ENCODE measurements at places on chromosomes 12 and 14.

- no peak for DNase-seq
Observed at GRCh38 chr12:32964981-32965585, 68.5 kb upstream of the PKP2 start.

GRCh38 chr14:23610090-23610814, 25.9 kb upstream of the DHRS2 start:
- no peak for DNase-seq

- no peak for DNase-seq
Observed at GRCh38 chr12:45166056-45166455, 49.8 kb upstream of the ANO6 start.

DNA sequence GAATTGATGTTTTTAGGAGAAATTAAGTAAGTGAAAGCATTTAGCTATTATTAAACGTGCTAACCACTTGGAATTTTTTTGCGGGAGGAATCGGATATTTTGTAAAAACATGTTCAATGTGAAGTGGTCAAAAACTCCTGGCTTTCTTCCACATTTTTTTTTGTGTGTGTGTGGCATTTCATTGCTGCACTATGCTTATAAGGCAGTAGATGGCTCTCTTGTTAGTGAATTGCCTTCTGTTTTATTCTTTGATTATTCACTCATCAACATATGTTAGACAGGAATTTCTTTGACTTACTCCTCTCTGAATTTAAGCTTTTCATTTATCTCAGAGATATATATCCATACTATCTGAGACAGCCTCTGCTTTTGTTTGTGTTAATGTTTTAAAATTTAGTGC, 71.3 kb downstream of the DERA start:
- no peak for DNase-seq

DNA sequence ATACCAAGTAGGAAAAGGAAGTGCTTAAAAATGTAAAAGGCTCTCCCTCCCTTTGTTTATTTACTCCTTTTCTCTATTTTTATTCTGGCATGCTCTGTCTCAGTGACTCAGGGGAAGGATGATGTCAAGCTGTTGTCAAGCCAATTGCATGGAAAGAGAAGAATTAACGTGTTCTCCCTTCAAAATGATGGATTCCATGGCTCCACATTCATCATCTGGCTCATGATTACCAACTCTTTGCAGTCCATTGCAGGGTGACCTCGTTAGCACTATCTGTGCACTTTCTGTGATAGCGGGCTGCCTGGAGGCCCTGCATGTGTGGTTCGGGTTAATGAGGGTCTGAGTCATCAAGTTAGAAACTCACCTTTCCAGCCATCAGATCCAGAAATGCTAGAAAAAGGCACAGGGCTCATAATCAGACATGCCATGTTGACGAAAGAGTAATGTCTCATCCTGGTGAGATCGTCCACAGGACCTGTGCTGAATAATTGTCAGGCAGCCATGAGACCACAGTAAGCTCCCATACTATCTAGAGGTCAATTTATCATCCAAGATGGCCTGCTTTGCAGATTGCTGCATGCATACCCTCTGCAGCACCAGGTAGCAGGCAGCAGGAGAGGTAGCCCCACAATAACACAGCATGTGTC, 79.2 kb upstream of the BTG1 start:
- DNase-seq = no peak

DNA sequence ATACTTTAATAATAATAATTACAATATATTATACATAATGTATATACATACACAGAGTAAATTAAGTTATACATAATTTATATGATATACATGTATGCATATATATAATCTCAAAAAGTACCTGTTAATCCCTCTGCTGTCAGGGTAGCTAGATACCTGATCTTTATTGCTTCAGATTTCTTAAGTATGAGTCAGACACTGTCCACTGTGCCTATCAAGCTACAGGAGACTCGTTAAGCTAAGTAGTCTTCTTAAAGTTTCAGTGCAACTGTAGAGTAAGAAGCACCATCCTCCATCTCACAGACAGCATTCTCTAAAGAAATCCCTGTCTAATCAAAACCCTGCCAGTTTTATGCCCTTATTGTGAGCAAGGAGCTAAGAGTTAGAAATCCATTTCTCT, 428.7 kb downstream of the RERGL start:
- no peak for DNase-seq

GRCh38 chr14:90274808-90275457, 18.6 kb downstream of the PSMC1 start:
- no peak for DNase-seq

- no peak for DNase-seq
Observed at GRCh38 chr12:100326208-100326607, 30.7 kb upstream of the SLC17A8 start.

DNA sequence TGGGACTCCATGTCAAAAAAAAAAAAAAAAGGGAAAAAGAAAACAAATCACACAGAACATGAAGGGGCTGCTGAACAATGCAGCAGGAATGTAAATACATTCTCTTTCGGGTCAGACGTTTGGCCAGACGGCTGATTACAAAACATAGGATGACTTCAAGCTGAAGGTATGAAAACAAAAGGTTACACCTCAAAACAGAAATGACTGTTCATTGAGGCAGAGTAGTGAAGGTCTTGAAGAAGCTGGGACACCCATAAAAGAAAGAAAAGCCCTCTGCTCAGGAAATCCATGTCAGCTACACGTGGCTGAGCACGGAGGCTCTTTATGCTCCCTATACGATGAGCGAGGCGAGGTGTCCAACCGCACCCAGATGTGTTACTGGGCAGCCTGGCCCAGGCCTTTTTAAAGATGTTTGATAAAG, 37.7 kb downstream of the FGD4 start:
- no peak for DNase-seq

- no peak for DNase-seq
Observed at GRCh38 chr12:58247633-58248032, 306.3 kb downstream of the ATP23 start.

- DNase-seq = no peak
Observed at GRCh38 chr14:92751819-92752218, 3.4 kb upstream of the LGMN start.

DNA sequence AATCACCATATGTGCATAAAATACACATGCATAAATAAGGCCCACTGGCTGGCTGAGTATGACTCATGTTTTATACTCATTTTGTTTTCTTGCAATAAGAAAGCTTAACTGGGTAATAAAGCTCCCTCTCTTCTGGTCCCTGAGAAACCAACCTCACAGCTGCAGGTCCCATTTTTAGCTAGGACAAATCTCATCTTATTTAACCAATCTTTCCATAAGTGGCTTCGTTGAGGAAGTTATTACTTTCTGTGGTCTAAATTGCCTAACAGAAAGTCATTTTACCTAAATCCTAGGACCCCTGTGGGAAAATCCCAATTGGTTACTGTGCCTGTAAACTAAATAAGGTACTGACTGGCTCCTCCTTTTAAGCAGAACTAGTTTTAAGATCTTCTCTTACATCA, 232.8 kb upstream of the FBXO33 start:
- no peak for DNase-seq
